GM04504 (cell line): ENCODE measurements at places on chromosomes 13 and 19.

DNA sequence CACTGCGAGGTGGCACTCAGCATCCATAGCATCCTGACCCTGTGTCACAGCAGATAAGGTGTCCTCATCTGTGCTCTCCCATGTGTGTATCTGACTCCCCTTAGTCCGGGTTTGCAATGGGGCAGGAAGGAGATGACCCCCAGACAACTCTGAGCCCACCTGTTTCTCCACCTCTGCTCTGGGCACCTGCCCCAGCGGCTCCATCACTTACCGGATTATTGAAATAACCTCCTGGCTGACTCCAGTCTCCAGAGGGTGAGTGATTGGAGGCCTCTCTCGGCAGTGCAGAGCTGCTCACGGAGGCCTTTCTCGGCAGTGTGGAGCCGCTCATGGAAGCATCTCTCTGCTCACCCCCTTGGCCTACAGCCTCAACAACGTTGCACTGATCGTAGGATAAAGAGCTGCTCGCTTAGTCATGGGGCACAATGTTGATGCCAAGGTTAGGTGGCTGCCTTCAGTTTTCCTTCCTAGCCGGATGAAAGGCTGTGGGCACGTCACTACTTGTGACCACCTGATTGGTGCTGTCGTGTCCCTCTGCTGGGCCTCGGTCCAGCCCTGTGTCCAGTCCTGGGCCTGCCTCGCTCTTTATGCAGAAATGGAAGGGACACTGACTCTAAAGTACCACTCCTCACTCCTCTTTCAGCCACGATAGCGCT lies 67.6 kb downstream of the TEX29 start:
- no peak for DNase-seq

- no peak for DNase-seq
Measured at GRCh38 chr13:43243711-43244110, 220.3 kb downstream of the DNAJC15 start.

DNA sequence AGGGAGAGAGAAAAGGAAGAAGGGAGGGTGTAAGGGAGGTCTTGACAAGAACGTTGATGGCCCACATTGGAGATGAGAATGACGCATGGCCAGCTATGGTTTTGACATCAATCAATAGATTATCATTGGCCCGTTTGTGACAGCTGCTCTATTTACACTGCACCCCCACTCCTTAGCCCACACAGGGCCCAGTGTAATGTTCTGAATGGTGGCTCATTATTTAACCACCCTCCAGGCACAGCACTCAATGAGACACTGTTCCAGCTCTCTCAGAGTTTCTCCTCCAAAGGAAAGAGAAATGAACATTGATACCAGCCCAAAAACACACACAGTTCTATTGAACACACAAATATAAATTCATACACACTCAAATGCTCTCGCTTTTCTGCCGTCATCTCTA lies 173.0 kb upstream of the IPO5 start:
- DNase-seq: no peak

DNA sequence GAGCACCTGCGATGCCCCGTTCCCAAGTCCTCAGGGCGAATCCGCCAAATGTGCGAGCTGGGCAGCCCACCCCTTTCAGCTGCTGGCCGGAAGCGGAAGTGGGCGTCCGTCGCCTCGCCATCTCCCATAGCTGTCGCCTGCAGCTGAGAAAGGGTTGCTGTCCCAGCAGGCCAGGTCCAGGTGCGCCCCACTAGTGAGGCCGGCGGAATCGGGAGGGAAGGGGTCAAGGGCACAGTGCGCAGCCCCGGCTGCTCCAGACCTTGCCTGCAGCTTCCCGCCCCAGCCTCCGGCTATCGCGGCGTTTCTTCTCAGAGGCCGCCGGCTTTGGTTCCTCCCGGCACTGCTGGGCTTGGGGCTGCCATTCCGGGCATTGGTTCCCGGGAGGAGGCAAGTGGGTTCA lies at the start of gene ZNF177:
TSS of gene ZNF177 (plus strand) at position 109 of the 400 bp plus-strand sequence. CDS start 15,299 bp downstream, outside the sequence.
- no peak for DNase-seq

GRCh38 chr13:41859565-41859964 lies 101.3 kb downstream of the VWA8 start:
- DNase-seq: no peak

DNA sequence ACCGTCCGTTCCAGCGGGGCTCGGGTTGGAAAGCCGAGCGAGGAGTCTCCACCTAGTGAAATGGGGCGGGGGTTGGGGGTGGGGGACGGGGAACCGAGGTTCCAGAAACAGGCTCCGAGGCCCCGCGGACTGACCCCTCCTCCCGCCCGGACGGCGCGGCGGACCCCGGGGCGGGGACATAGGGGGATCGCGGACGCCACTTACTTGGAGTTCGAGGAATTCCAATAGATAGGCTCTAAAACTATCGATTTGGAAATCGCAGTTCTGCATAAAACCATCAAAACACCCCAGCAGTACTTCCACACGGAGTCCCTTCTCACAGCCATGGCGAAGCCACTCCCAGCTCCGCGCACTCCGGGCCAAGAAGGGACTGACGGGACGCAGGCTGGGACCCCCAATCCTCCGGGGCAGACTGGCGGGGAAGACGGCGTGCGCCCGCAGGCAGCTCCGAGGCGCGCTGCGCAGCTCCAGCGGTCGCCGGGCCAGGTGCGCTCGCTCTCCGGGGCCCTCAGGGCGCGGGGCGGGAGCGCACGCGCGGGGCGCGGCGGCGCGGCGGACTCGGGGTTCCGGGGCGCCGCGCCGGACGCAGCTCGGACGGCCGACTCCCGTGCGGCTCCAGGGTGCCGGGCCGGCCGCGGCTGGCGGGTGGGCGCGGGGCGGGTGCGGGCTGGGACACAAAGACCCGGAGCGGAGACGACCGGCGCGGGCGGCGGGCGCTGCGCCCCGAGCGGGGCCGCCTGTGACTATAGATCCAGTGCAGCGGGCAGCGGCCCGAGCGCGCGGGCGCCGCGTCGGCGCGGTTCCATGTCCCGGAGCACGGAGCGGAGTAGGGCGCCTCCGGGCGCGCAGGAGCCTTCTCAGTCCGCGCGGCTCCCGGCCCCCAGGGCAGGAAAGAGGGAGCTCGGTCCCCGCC lies 567 bp downstream of the EFNB2 start:
- DNase-seq: no peak

- DNase-seq: no peak
Measured at GRCh38 chr13:22232186-22232585, 561.3 kb downstream of the FGF9 start.

- DNase-seq: no peak
Measured at GRCh38 chr19:16135430-16136127, 7.9 kb upstream of the HSH2D start.
